ENCODE measurements at places on chromosomes 16 and 17.

DNA sequence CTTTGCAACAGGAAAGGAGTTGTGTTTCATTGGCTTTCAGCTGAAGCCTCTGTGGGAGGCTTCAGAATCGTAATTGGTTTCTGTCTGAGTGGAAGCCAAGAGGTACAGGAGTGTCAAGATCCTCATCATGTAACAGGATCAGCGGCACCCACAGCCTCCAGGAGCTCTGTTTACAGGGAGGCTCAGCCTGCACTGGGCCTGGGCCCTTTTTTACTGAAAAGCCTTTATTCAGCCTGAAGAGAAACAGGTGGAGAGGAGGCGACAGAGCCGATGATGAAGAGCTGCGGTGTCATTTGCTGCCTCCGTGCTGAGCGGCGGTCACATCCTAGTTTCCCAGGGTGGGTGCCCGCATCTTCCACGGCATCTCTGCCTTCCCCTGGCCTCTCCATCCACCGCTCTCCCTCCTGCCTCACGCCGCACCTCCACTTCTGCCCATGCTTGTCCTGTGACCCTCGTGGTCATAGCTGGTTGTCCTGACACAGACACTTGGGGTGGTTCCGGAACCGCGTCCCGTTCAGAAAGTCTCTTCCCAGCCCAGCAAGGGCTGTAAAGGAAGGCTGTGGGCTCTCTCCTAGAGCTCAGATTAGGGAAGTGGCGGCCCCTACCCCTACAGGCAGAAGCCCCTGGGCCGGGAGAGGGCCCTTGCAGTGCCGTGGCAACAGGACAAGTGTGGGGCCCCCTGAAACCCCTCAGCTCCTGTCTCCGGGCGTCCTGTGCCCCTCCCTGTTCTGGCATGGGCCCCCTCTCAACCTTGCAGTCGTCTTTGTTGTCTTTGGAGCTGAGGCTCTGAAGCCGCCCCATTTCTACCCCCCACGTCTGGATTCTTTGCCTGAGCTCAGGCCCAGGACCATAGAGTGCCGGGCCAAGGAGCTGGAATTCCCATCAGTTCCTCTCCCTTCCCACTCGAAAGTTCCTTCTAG lies 53.9 kb upstream of the CHMP6 start:
- H3K4me3 ChIP-seq, result peak overlapping the region; percentile 68
- H3K4me1 ChIP-seq, result peaks cover 58% of the 10 kb centered on the region
- peak overlapping the region; percentile 87 for H3K27ac ChIP-seq
- peaks cover 4% of the 10 kb centered on the region for H3K27me3 ChIP-seq

GRCh38 chr16:30972872-30973271 lies 12.1 kb upstream of the HSD3B7 start:
- H3K27me3 ChIP-seq, result peaks cover 8% of the 10 kb centered on the region
- DNase-seq, result no peak
- H3K4me1 ChIP-seq, result peaks cover 6% of the 10 kb centered on the region
- H3K4me3 ChIP-seq, result no peak overlapping the region
- peaks cover 28% of the 10 kb centered on the region for H3K36me3 ChIP-seq

- peaks cover 3% of the 10 kb centered on the region for H3K27me3 ChIP-seq
- H3K36me3 ChIP-seq, result no peaks in the 10 kb centered on the region
- no peak for DNase-seq
- no peaks in the 10 kb centered on the region for H3K4me1 ChIP-seq
- H3K4me3 ChIP-seq, result no peak overlapping the region
- no peak overlapping the region for H3K27ac ChIP-seq
Observed at GRCh38 chr17:10318535-10318934, 54.3 kb downstream of the MYH13 start.

DNA sequence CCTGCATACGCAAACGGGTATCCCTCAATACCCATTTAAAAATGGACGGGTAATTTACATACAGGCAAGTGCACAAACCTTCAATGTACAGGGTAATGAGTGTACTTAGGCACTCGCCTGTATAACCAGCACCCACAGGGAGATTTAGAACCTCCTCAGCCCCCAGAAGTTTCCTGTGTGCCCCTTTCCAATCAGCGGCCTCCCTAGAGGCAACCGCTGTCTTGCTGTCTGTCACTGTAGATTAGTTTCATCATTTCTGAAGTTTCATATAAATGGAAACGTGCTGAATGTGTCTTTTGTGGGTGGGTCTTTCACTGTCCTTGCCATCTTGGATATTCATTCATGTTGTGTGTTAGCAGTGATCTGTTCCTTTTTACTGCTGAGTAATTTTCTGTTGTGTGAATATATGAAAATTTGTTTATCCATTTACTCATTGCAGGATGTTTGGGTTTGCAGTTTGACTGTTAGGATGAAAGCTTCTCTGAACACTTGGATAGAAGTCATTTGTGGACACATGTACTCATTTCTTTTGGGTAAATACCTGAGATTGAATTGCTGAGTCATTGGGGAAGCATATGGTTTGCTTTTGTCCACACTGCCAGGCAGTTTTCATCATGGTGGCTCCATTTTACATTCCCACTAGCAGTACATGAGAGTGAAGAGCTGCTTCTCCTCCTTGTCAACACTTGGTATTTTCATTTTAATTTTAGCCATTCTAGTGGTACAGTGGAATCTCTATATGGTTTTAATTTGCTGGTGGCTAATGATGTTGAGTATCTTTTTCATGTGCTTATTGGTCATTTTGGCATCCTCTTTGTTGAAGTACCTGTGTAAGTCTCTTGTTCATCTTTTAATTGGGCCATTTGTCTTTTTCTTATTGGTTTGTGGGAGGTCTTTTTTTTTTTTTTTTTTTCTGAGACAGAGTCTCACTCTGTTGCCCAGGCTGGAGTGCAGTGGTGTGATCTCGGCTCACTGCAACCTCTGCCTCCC lies 2.1 kb upstream of the ADCY7 start:
- H3K27me3 ChIP-seq, result peaks cover 17% of the 10 kb centered on the region
- peaks cover 4% of the 10 kb centered on the region for H3K36me3 ChIP-seq
- peaks cover 95% of the 10 kb centered on the region for H3K4me1 ChIP-seq
- no peak for DNase-seq
- peak overlapping the region; percentile 81 for H3K4me3 ChIP-seq

Measured in immature natural killer cell (primary cell).